ENCODE measurements at places on chromosomes 3 and 15.

DNA sequence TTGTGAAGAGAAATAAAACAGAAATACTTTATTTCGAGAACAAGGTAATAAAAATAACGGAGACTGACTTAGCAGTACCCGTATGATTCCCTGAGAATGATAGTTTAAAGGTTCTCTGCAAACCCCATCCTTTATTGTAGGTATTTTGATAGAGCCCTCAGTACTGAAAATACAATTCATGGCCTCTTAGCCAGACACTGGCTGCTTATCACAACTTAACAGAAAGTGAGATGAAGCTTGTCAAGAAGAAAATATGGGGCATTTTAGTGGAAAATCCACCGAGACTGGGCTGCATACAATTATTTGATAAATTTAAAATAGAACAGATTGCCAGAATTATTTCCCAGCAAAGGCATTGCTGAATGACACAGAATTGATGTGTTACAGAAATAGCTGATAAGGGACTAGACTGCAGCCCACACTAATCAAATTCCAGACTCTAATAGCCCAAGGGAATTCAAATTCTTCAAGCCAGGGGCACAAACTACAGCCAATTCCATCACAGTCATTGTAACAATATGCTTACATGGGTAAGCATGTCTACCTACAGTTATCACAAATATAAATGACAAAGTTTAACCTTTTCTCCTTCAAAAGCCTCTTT is 521.9 kb downstream of the PLOD2 start:
- DNase-seq: no peak

DNA sequence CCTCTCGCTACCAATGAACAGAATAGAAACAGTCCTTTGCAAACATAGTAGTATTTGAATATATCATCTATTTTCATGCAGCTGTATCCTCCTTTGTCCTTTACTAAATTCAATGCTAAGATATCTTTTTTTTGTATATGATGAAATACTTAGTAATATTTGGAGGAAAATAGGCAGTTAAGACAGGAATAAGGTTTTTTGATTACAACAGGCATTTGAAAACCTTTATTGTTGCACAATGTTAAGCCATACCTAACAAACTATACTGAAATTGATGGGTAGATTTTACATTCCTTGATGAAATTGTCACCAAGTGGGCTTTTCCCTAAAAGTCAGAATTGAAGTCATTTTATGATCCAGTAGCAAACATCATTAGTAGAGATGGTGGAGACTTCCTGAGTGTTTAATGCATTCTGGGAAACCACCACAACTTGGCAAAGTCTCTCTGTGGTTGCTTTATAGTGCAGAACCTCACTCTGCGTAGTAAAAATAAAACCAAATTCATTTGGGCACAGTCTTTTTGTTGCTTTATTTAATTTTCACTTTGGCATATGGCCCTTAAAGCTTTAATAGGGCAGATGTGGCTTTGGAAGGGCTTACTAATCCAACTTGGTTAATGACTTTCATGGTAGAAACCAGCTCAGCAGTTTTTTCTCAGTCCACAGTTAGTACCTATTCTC is 216.0 kb downstream of the DIPK2A start:
- no peak for DNase-seq

DNA sequence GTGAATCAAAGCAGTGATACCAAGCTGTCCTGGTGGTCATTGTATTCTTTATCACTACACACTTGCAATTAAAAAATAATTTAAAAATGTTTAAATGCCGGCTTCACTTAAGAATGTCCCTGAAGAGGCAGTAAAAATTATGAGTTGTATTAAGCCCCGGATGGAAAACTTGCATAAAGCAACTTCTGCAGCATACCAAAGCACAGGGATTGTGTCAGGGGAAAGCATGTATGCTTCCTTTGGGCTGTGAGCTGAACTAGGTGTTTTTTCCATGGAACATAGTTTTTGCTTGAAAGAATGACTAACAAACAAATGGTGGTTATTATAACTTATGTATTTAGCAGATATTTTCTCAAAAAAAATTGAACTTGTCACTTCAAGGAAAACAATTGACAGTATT is 143.1 kb downstream of the ARNT2 start:
- no peak for DNase-seq

- DNase-seq: no peak
These were observed 32.5 kb downstream of the GAP43 start for GRCh38 chr3:115655761-115656282.

GRCh38 chr3:4936982-4937614 is 42.1 kb upstream of the BHLHE40 start:
- DNase-seq: no peak

DNA sequence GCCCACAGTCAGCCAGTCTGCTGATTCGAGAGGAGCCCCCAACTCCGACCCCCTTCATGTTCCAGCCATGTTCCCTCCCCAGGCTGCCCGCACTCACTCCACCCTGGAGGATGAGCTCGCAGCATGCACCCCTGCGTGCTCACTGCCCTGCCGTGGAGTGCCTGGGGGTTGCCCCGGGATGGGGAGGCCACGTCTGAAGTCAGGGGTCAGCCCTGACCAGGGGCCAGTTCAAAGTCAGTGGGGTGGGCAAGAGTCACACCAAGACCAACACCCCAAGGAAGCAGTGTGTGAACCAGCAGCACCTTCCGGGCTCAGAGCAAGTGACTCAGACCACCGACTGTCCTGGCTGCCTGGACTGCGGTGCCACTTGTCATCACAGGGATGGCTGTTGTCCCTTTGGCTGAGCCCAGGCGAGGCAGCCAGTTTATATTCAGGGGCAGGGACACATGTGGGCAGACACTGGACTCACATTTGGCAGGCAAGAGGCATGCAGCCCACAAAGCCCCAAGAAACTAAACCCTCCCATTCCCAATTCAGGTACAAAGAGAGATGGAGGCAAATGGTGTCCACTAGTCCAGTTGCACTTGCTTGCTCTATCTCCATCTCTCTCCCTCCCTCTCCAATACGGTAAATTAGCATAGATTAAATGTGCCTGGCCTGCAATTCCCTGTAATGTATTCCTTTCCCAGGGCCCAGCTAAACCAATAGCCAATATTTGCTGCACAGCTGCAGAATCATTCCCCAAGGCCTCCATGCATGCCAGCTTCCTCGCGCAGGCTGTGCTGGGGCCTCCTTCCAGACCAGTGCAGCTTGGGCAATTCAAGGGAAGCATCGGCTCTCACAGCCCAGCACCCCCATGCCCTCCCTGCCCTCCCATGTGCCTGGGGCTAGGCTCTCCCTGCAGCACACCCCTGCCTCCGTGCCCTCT is 135.7 kb upstream of the IQSEC1 start:
- no peak for DNase-seq

DNA sequence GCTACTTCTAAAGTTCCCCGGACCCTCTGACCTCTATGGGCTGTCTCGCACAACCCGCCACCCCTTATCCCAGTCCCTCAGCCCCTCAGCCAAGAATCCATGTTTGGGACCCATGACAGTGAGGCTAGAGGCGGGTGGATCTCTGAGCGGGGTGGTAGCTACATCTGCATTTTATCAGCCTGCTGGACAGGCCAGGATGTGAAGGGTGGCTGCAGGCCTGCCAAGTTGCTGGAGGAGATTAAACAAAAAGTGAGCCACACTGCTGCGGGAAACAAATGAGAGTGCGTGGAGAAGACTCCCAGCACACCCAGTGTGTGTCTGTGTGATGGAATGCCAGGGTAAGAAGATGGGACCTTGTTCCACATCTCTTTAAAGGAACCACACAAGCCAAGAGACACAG is 51.1 kb upstream of the SPATA12 start:
- no peak for DNase-seq

DNA sequence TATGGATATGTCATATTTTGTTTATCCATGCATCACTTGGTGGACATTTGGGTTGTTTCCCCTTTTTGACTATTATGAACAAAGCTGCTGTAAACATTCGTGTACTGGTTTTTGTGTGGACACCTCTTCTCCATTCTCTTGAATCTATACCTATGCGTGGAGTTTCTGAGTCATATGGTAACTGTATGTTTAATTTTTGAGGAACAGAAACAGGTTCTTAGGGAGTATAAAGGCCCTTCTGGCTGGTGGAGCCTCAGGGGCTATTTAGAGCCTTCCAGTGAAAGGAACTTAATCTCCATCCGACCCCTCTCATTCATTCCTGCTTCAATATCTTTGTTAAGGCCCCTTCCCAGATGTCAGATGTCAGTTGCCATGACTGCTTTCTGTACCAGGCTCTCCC is 14.1 kb upstream of the CTXND1 start:
- DNase-seq: no peak

- no peak for DNase-seq
These were observed 150.0 kb upstream of the LINGO1 start for GRCh38 chr15:77782691-77783090.

DNA sequence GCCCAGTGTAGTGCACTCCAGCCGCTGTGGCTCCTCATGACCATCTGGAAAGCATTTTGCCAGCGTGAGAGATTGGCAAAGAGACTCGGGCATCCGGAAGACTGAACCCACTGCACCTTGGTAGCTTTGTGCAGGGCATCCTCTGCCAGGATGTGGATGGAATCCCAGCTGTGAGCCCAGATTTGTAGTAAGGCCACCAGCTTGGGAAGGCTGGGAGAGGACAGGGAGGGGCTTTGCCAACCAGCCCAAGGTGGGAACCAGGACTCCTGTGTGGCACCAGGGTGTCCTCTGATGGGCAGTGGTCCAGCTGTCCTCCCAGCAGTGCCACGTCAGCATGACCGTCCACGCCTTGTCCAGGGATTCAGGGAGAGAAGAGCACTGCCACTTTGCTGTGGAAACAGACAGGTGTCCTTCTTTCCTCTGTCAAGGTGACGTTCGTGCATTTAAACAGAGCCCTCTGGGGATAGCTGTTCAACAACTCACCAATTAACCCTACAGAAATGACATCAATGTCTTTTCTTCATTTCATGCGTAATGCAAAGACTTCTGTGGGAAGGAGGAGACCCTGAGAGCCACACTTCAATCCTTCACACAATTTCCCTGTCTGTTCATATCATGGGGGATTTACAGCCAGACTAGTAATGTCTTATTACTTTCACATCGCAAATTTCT is 19.1 kb downstream of the KLF15 start:
- DNase-seq: no peak

- no peak for DNase-seq
These were observed 222.8 kb downstream of the PTPRG start for GRCh38 chr3:61783993-61784718.

GRCh38 chr3:188199386-188199785 is 45.4 kb downstream of the LPP start:
- DNase-seq: no peak

GRCh38 chr3:72282918-72283317 is 498.0 kb upstream of the PROK2 start:
- DNase-seq: no peak

DNA sequence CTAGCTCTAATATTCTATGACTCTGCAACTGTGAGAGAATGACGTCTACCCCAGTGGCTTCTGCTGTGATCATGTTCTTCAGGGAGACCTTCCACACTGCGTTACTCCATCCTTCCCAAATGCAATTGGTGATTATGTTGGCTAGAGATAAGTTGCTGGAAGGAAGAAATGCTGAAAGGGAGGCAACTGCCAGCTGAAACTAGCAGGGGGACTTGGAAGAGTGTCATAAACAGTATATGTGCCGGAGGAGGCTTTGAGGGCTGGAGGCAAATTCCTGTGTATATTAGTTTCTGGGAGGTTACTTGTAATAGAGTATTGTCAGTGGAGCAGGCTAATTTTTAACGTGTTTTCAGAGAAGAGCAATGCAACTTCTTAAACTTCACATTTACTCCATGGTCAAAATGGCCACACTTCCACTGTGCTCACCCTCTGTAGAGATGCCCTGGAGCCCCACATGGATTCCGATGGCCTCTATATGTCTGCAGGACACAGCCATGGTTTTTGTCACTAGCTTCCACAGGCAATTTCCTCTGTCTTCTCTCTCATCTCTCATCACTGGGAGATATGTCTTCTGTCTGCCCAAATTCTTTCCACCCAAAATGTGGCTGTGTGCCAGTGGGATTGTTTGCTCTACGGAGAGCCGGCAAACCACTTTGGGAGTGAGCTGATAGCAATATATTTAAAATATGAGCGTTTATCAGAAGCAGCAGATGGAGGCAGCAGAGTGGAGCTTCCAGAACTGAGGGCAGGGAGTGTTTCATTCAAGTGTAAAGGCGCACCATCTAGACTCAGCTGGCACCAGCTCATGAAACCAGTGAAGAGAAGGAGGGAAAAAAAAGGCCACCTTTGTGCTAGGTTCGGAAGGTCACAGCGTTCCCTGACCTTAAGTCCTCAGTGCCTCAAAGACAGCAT is 13.3 kb upstream of the CD47 start:
- no peak for DNase-seq

GRCh38 chr15:98725874-98726273 is 77.5 kb downstream of the IGF1R start:
- no peak for DNase-seq

GRCh38 chr3:96931119-96931862 is 116.9 kb downstream of the EPHA6 start:
- no peak for DNase-seq

- no peak for DNase-seq
These were observed 324.9 kb upstream of the COL8A1 start for GRCh38 chr3:99313485-99313884.

GRCh38 chr3:105686278-105686897 is 182.4 kb downstream of the CBLB start:
- DNase-seq: no peak

- DNase-seq: no peak
These were observed 27.6 kb upstream of the VEPH1 start for GRCh38 chr3:157530637-157531300.

DNA sequence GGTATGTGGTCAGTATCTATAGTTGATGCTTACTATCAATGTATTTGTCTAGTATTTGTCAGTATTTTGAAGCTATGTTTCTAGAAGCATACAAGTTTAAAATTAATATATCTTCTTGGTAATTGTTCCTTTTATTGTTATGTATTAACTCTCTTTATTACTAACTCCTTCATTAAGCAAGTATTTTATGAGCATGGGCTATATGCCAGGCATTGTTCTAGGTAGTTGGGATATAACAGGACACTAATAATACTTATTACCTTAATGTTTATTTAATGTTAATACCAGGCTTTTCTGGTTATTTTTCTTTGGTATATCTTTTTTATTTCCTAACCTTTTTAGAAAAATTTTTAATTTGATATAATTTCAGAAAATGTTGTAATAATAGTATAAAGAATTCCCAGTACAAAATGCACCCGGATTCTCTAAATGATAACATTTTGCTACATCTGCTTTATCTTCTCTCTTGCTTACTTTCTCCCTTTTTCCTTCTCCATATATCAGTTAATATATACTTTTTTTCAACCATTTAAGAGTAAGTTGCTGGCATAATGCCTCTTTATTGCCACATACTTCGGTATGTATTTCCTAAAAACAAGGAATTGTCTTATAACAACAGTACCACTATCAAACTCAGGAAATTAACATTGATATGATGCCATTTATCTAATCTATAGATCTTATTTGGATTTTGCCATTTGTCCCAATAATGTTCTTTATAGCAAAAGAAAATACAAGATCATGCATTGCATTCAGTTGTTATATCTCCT is 30.9 kb downstream of the LRRC49 start:
- DNase-seq: no peak

Measured in renal cortex interstitium (tissue), 15 donors.